DMS153 (cell line): ENCODE measurements at places on chromosomes 6 and 20.

DNA sequence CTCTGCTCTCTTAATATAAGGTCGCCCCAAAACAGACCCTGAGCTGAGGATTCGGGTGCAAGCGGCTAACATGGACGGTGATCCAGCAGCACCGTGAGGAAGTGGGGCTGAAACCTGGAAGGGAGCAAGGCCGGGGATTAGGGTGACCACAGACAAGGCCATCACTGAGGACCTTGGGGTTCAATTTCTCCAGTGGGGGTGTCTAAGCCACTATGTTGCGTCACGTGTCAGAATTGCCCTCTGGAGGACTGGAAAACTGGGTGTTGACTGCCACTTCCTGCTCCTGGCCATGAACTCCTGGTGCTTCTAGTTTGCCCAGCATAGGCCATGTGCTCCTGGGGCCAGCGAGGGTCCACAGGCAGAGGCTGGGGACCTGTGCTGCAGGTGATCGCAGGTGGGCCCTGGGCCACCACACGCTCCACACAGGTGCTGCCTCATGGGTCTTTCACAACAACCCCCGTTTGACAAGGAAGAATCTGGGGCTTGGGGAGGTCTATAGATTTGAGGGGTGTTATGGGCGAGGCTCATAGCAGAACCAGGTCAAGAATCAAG lies 101.9 kb downstream of the CDH26 start:
- no peak for DNase-seq

- no peak for DNase-seq
Observed at GRCh38 chr20:9441948-9442347, 72.4 kb upstream of the LAMP5 start.

GRCh38 chr6:74931558-74931957 lies 274.3 kb downstream of the COL12A1 start:
- no peak for DNase-seq

- no peak for DNase-seq
Observed at GRCh38 chr6:19041906-19042305, 654.8 kb downstream of the RNF144B start.

- DNase-seq: no peak
Observed at GRCh38 chr20:37238426-37238825, 23.2 kb downstream of the GHRH start.

- no peak for DNase-seq
Observed at GRCh38 chr6:29489286-29489685, 1.5 kb upstream of the MAS1L start.

- DNase-seq: no peak
Observed at GRCh38 chr6:84019141-84019841, 14.3 kb upstream of the MRAP2 start.

GRCh38 chr6:55825402-55826051 lies 49.9 kb downstream of the BMP5 start:
- no peak for DNase-seq

DNA sequence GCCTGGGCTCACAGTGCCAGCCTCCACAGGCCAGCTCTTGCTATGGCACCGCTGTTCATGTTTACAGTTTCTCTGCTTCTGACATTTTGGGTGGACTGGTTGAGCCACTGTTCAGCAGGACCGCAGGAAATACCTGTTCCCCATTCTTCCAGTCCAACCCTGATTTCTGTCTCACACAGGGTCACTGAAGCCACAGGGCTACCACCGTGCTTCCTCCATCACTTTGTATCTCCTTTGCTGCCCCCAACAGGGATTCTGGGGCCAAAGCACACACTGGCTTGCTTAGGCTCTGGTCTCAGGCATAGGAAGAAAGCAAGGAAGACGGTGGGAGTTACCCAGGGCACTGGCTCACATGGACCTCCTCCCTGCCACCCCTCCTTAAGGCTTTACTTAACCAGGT lies 164.5 kb downstream of the UNC5CL start:
- DNase-seq: peak; percentile 10

DNA sequence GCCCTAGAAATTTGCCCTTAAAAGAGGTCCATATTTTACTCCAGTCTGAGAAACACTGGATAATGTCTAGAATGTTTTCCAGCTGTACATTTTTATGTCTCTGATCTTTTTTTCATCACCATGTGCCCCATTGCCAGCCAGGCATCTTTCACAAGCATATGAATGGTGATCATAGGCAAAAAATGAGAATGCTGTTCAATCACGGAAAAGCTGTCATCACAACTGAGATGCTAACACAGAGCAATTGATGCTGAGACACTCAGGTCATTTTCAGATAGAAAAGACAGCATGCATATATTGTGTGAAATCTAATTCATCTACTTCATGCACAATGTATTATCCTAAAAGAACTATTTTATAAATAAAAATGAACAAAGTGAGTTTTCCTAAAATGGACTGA lies 41.6 kb downstream of the CGA start:
- DNase-seq: no peak

DNA sequence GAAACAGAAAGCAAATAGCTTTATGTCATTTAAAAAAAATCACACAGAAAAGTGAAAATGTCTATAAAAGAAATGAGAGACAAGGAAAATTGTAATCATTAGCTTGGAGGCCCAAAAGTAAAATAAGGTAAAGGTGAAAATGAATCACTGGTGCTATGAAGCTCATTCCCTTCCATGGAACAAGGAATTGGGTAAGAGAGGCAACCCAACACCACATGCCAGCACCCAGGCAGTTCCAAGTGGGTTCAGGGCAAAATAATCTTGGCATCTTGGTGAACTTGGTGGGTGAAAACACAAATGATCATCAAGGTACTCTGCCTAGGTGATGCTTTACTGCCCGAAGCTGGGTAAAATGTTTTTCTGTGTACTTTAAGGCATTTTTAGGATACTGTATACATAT lies 16.7 kb downstream of the CST4 start:
- no peak for DNase-seq

DNA sequence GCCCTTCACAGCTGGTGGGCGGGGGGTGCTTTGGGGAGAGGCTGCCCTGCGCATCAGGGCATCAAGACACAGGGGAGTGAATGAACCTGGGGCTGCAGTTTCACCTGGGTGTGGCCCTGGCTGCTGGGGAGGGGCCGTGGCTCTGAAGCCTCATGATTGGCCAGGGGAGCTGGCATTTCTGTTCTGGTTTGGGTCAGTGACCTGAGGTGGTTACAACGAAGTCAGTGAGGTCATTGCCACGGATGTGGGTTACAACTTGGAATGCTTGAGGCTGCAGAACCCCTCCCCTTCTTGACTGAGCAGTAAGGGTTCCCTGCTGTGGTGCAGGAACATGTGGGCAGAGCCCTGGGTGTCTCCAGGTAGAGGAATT lies 3.0 kb downstream of the TCEA2 start:
- DNase-seq: no peak

DNA sequence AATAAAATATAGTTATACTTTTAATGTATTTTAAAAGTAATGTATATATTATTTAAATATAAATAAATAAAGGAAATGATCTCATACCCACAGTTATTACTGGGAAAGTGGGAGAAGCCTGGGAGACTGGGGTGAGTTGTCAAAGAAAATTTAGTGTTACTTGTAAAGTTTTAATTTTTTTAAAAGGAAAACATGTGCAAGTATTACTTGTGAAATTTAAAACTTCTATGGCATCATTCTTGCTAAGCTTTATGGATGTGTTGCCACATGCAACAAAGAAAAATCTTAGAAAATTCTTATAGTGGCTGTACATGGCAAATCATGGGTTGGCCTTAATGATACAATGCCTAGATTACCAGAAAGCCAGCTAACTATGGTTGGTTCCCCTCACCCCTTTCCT lies 194.0 kb upstream of the KCNK16 start:
- DNase-seq: no peak

- no peak for DNase-seq
Observed at GRCh38 chr6:21110684-21111083, 482.9 kb upstream of the SOX4 start.

DNA sequence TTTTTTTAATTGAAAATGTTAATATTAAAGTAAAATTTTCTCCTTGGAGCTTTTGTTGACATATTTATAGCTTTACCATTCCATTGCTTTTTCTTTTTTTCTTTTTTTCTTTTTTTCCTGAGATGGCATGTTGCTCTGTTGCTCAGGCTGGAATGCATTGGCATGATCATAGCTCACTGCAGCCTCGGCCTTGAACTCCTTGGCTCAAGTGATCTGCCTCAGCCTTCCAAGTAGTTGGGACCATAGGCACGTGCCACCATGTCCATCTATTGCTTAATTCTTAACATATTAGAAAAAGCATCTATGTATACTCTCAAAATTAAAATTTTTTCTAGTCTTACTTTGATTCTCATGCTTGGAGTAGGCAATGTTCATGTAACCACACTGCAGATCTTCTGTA lies 43.0 kb downstream of the RALGAPB start:
- DNase-seq: no peak

GRCh38 chr6:153096031-153096430 lies 35.1 kb downstream of the RGS17 start:
- DNase-seq: no peak

DNA sequence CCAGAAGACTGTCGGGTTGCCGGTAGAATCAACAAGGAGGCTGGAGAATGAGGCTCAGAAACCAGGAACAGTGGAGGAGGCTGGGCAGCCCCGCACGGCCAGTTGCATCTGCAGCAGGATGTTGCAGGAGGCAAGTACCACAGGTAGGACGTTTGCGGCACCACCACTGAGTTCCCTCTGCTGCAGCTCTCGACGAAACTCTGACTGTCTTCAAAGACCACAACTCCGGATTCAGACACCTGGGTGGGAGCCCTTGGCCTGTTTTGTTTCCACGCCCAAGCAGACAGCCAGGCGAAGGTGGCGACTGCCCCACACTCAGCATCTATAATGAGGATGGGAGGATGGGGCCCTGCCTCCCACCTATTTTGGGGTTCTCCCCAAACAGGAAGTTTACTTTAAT lies 218.2 kb downstream of the ZDHHC14 start:
- DNase-seq: no peak

- DNase-seq: no peak
Observed at GRCh38 chr20:10260316-10260715, 41.7 kb downstream of the SNAP25 start.

DNA sequence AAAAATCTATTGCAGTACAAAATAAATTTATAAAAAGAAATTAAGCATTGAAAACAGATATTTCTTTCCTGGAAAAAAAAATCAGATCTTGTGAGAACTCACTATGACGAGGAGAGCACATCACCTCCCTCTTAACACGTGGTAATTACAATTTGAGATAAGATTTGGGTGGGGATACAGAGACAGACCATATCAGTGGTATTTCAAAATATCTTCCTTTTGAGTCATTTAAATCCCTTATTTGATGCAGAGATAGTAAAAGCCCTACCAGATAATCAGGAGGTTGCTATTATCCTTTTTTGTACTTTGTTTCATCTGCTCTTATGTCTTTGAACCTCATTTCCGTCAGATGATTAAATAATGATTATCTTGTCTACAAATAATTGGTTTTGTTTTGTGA lies 800.4 kb downstream of the KIF16B start:
- no peak for DNase-seq

- DNase-seq: peak; percentile 60
Observed at GRCh38 chr6:28747631-28748157, 176.1 kb downstream of the TRIM27 start.

- no peak for DNase-seq
Observed at GRCh38 chr6:114061116-114061515, 90.2 kb upstream of the HDAC2 start.
